SHP77 treated with DMSO at 0.1 percent for 48 hours (cell line): ENCODE measurements at places on chromosomes 7 and 10.
A peak's percentile ranks its signal among the peaks of the same experiment; 100 is the strongest.

GRCh38 chr10:73186266-73186665 lies 18.3 kb downstream of the FAM149B1 start:
- no peak for DNase-seq

GRCh38 chr10:101624526-101625102 lies 36.5 kb downstream of the DPCD start:
- no peak for DNase-seq

DNA sequence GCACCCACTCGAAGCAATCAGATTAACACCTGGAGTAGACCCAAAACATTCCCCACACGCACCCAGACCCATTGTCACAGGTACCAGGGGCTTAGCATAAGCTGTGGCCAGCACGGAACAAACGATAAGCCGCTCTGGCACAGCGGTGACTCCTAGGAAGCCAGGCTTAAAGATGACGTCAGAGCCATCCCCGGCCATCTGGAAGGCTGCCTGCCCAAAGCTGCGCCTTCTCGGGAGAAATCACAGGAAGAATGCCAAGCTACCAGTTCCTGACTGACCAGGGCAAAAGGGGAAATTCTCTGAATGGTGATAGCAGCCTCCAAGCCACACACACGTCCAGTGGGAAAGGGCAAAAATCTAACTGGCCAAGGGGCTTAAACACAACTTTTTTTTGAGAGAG lies 13.0 kb upstream of the WIPI2 start:
- DNase-seq = peak; percentile 53

DNA sequence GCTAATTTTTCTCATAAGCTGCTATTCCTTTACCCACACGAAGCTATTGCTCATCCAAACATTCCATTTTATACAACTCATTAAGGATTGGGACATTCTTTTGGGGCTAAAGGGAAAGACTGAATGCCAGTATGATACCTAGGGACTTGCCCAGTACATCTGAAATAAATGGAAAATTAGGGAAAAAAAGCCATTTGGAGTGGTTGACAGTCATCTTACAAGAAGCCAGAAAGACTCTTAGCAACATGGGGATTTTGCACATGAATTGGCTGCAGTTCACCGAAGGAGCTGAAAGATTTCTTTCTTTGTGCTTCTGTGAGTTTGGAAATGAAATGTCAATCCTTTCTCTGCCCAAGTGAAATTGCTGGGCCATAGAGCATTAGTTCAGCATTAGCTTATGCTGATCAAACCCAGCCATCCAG lies 43.3 kb upstream of the MTURN start:
- no peak for DNase-seq

GRCh38 chr10:72097448-72098300 lies 9.3 kb upstream of the SPOCK2 start:
- DNase-seq = no peak

DNA sequence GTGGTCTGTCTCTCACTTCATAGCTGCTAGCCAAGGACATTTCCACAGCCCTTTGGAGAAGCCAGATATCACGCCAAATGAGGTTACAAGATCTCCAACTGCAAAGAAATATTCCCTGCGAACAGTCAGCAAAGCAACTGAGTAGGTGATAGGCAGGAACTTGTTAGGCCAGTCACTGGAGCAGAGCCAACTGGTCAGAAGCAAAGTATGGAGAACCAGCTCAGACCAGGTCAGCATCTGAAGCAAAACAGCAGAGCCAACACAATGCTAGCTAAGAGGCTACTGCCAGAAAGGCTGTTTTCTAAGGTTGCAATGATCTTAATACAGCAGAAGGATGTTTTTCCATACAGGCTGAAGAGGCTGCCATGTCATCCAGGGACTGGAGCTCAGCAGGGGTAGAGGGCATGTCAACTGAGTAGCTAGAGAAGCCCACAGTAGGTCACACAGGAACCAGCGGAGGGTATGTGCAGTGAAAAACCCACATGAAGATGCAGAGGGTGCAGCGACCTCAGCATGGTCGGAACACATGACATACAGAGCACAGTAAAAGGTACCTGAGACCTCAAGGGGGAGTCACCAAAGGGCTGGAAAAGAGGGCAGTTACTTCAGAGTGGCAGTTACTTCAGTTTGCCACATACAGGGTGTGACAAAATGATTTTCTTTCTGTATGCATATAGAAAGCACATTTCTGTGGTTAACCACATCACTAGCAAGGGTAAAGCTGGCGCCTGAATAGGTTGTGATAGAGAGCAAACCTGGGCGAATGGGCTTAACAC lies 8.9 kb downstream of the SEC31B start:
- no peak for DNase-seq

DNA sequence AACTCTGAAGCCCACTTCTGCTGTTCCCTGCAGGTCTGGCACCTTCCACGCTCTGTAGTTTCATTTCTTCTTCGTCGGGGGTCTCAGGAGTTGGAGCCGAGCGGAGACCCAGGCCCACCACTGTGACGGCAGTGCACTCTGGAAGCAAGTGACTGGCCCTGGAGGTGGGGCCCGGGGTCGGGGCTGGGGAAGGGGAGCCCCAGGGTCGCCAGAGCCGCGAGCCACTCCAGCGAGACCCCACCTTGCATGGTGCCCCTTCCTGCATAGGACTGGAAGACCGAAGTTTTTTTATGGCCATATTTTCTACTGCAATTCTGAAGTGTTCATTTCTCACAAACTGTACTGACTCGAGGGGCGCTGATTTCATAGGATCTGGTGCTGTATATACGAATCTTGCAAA lies 172.8 kb downstream of the CCDC3 start:
- no peak for DNase-seq

GRCh38 chr10:33661580-33662336 lies 327.3 kb upstream of the NRP1 start:
- peak; percentile 27 for DNase-seq

- peak; percentile 43 for DNase-seq
Observed at GRCh38 chr7:4700577-4701235, 18.6 kb downstream of the FOXK1 start.

- no peak for DNase-seq
Observed at GRCh38 chr7:74405899-74406512, 47.7 kb upstream of the GTF2IRD1 start.

- no peak for DNase-seq
Observed at GRCh38 chr10:121243609-121244241, 354.5 kb downstream of the FGFR2 start.

- no peak for DNase-seq
Observed at GRCh38 chr7:89607792-89608191, 546.5 kb upstream of the STEAP1 start.

DNA sequence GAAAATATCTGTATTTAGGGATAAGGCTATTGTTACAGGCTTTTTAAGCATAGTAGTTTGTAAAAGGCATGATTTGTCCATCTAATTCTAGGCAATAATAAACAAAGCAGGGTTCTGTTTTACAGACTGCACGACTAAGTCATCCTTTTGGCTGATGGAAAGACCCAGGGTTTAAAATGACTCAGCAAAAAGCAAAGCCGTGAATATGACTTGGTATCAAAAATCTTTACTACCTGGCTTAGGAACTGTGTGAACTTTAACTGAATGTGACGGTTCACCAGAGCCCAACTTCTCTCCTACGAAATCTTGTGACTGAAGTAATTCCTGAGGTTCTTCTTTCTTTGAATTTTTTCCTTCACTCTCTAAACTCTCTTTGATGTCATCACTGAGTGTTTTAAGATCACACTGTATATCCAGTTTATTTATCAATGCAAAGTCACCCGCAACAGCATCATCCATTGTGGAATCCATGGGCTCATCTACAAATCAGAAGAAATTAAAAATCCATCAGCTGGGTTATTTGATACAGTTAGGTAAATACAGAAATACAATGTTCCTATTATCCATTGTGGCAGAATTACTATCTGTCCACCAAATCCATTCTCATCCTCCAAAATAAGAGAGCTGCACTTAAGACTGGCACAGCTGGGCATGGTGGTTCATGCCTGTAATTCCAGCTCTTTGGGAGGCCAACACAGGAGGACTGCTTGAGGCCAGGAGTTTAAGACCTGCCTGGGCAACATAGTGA lies 17.0 kb downstream of the ATE1 start:
- DNase-seq = no peak

GRCh38 chr7:68424658-68425297 lies 1173.5 kb upstream of the AUTS2 start:
- DNase-seq = no peak

- no peak for DNase-seq
Observed at GRCh38 chr7:32227746-32228145, 157.5 kb upstream of the PDE1C start.

DNA sequence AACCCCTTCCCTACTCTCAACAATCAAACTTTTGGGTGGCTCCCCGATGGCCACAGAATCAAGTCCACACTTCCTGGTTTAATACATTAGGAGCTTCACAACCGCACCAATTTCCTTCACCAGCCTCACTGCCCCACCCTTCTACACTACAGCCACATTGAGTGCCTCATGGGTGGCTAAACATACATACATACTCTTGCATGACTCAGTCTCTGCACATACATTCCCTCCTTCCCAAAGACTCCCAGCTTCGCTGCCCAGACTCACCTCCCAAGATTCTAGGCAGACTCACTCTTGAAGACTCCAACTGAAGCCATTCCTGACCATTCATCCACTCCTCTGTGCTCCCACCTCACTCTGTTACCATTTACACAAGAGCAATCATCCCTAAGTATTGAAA lies 15.9 kb downstream of the VPS41 start:
- no peak for DNase-seq

DNA sequence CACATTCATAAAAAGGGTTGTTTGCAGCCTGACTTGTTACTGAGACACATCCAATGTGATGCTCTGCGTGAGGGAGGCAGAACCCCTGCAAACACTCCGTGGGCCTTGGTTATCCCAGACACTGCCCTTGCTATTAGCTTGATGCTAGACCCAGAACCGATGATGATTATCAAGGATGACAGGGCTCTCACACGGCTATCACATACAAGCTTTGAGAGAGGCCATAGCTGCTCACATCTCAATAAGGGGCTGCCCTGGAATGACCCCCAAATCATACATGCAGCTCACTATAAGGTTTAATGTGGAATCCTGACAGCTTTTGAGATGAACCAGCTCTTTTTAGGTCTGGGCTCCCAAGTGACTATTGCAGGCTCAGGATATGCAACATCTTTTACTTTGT lies 44.4 kb upstream of the TCERG1L start:
- no peak for DNase-seq

DNA sequence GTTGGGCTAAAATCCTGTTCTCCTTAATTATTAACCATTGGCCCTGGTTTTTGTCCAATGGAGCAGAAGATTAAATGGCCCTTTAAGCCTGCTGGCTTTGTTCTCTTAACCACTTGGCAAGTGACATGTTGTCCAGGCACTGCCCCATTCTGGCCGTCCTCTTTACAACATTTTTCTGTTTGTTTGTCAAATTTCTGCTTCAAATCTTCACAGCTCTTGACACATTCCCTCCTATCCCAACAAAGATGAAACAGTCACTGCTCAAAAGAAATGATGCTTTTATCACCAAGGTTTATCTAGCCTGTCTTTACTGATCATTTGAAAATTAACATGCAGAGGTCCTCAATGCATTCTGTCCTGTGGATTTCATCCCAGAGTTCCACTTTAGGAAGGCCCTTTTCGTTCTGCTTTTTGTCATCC lies 700.4 kb downstream of the KCNMA1 start:
- no peak for DNase-seq

DNA sequence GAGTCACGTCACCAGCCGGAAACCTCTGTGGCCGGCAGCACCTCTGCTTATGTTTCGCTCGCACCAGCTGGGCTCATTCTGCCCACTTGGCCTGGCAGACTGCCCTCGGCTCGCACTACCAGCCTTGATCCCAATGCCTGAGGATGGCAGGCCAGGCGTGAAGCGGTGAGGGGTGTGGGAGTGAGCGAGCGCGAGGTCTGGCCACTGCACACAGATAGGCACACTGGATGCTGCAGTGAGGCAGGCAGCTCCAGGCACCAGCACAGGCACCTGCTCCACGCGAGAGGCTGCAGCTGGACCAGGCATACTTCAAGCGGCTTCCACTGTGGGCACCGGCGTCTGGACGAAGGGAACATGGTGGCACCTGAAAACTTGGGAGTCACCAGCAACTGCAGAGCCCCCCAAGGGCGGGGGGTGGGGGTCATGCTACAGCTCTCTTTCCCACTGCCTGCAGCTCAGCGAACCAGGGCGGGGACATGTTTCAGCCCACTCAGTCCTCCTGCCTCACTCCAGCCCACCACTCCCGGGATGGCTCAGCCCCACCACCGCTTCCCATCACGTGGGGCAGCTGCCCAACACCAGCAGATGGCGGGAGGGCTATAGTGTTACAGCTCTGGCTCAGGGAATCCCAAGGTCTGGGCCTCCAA lies 5.4 kb upstream of the DMTF1 start:
- DNase-seq = peak; percentile 30

- no peak for DNase-seq
Observed at GRCh38 chr10:30531751-30532530, 97.6 kb downstream of the LYZL2 start.

GRCh38 chr7:137731436-137731835 lies 115.3 kb downstream of the DGKI start:
- DNase-seq = no peak

- DNase-seq = no peak
Observed at GRCh38 chr10:6729861-6730344, 149.8 kb upstream of the PRKCQ start.

DNA sequence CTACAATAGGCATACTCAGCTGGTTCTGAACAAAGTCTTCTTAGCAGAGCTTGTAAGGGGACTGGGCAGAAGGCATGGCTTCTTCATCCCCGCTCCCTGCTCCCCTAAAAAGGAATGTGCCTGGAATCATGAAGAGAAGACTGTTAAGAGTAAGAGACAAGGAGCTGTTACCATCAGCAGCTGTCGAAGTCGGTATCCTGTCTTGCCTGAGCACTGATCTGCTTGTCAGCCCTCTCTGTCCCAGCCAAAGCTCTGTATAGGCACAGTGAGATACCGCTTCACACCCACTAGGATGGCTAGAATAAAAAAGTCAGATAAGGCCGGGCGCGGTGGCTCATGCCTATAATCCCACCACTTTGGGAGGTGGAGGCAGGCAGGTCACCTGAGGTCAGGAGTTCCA lies 2.4 kb downstream of the ABLIM1 start:
- DNase-seq = no peak

GRCh38 chr10:119478111-119478802 lies 64.3 kb downstream of the RGS10 start:
- no peak for DNase-seq

DNA sequence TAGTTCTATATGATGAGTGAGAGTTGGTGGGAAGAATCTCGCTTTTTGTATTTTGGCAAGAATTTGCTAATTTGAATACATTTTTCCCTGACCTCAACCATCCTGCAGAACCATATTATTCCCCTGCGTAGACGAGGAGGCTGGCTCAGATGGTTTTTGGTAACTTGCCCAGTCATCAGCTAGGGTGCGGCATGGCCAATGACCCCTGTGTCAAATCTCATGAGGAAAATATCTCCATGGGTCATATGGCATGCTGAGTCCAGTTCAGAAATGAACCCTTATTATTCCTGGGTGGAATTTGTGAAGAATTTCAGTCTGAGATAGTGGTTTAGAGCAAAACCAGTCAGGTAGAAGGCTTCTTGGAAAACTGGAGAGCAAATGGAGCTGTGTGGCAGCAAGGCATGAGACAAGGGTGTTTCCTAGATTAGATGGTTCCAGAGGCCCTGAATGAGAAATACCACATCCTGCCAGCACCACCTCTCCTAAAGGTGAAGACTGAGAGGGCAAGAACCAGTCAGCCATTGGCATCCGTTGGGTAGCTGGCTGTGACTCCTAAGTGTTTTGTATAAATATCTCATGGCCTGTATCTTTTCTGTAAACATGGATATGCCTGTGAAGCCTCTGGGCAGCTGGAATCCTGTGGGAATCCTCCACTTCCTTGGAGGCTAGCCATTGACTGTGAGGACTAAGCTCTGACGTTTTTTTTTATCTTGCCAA lies 5.8 kb upstream of the UPP1 start:
- DNase-seq = no peak

- no peak for DNase-seq
Observed at GRCh38 chr10:46549171-46550075, 7.0 kb downstream of the GPRIN2 start.

GRCh38 chr10:10043083-10043482 lies 974.6 kb upstream of the CELF2 start:
- no peak for DNase-seq
